ENCODE measurements at places on chromosomes 3 and 15. TPM values are rescaled to one million over a fixed set of nuclear protein-coding genes. Genes with fewer than 3 reads are reported as not detected.

DNA sequence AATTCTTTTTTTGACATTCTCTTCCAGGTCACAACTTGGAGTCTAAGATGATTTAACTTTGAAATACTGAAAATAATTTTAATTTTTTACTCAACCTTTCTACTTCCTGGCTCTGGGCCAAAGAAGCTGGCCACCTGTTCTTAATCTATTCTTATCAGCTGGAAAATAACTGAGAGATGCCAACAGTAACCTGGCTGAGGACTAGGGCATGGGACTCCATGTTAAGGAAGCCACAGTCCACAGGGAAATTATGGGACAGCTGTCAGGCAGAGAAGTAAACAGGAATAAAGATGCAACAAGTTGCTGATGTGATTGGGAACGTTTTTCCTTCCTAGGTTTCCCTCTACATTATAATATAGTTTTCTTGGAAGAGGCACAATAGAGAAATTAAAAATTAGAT is 84.7 kb upstream of the CPNE4 start:
- no peak for DNase-seq

USP13 gene
- 13.3 TPM for total RNA-seq

KLHL24 gene
- total RNA-seq = 26.8 TPM

DNA sequence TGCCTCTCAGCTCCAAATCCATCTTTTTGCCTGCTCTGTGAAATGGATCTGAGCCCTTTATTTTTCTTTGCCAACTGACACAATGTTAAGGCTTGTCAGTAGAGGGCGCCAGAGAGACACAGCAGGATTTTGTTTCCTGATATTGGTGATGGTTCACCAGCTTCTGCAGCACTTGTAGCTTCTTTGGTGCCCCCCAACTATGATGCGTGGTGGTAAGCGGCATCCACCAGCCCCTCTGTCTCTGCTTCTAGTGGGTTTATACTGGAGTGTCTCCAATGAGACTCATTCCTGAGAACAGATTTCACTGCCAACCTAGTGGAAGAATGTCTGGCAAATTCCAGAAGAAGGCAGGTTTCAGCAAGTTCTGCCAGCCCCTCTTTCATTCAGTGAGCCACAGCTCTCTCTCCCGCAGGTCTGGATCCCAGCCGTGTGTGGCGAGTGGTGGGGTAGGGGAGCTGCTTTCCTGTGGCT is 471.9 kb upstream of the FRG2C start:
- peak; percentile 11 for DNase-seq

DNA sequence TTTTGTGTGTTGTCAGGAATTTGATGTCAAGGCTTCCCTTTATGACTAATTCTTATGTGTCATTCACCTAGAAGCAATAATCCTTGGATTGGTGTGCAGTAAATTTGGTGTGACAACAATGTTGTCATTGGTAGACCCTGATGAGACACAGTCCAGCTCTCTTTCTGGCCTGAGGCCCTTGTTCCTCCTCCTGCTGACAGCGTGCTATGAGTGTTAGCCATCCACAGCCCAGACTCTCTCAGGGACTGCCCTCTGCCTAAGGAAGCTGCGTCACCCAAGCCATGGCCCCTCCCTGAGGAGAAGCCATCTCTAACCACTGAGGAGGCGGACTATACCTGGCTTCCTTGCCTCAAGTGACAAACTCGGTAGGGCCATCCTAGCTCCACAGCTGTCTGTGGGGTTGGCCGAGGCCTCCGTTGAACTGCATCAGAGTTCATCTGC is 13.3 kb upstream of the TM4SF1 start:
- no peak for DNase-seq

DNA sequence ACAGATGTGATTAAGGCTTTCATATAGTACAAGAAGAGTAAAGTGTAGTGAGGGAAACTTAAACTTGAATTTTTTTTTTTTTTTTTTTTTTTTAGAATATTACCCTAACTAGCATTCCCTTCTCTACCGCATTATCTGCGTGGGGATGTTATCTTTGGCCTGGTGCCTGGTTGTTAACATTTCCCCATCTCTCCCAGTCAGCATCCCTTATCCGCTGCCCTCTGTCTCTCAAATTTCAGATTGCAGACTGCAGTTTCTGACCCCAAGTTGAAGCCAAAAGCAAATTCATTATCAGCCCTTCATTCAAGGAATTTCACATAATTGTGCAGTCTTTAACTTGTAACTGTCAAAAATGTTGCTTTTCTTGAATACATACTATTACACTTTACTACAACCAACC is 353.0 kb downstream of the PLOD2 start:
- DNase-seq = no peak

DUOXA1 gene
- not detected for total RNA-seq

- no peak for DNase-seq
These were observed 5.4 kb downstream of the TGFBR2 start for GRCh38 chr3:30611613-30612436.

GOLGA8N gene
- total RNA-seq = 0.62 TPM

LRTM1 gene
- total RNA-seq = not detected

- DNase-seq = peak; percentile 67
These were observed 60.8 kb upstream of the MEF2A start for GRCh38 chr15:99504823-99505551.

GRCh38 chr3:65265511-65265910 is 577.7 kb upstream of the ADAMTS9 start:
- DNase-seq = no peak

- DNase-seq = no peak
These were observed 79.7 kb upstream of the RASGRF1 start for GRCh38 chr15:79170256-79170664.

LSAMP gene
- total RNA-seq = 45.1 TPM

GRCh38 chr3:97954228-97954827 is 17.9 kb downstream of the RIOX2 start:
- no peak for DNase-seq

GRCh38 chr3:192156382-192156781 is 571.0 kb downstream of the FGF12 start:
- DNase-seq = no peak

GRCh38 chr3:58231666-58232065 is 5.9 kb upstream of the ABHD6 start:
- DNase-seq = no peak

DNA sequence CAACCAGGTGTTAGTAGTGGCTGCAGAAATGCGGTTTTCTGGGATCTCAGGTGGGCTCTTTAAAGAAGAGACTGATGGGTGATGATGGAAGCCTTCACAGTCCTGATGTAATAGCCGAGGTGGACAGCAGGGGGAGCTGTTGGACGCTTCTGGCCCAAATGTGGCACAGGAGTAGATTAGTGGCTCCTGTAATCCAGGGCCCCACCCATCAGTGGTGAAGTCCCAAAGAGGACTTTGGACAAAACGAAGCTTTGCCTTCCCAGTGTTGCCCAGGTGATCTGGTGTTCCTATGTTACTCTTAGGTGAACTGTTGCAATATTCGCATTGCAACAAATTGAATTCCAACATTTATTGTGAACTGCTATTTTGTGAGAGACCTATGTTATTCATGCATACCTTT is 31.8 kb upstream of the MYZAP start:
- peak; percentile 72 for DNase-seq

LMOD3 gene
- not detected for total RNA-seq

P4HTM gene
- not detected for total RNA-seq

LXN gene
- not detected for total RNA-seq

GRCh38 chr3:139654637-139655365 is 23.0 kb downstream of the NMNAT3 start:
- no peak for DNase-seq

DNA sequence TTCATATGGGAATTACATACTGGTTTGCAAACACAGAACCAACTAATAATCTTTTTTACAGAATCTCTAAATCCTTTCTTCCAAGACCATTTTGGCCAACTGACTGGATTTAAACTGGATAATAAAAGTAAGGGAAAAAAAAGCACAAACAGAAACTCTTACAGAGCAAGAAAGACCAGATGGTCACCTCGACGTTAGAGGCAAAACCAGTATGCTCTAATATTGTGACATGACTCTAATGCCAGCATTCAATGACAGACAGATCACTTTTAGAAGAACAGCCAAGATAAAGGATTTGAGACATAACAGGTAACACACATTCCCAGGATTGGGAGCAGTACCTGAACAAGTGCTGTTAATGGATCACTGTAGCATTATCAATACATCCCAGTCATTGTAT is 50.9 kb downstream of the DHX36 start:
- DNase-seq = peak; percentile 68

DNA sequence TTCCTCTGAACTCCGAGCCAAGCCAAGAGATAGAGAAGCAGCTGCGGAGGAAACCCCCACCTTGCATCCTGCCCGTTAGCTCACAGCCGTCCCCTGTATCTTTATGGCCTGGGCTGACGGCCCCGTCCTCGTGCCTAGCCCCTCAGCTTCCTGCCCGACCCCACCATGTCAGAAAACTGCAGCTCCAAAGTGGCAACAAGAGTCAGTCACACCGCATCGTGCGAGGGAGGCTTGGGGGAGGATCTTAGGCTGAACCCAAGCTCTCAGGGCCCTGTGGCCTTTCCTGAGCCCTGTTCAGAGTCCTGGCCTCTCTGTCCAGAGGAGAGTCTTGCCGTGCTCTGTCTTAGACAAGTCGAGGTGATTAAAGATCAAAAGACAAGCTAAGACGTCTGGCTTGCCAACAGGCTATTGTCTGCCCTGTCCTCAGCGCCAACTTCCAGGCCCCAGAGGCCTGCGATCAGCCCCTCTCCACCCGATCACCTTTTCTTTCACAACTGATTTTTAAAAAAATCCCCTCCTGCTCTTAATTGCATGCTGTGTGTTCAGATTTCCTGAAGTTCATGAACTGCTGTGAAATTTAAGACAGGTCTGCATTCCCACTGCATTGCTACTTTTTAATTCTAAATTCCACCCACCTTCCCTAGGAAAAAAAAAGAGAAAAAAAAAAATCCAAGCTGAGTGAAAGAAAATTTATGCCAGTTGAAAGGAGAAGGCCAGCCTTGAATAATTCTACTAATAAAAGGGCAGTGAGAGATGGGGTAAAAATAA is 89.7 kb upstream of the WNT5A start:
- DNase-seq = no peak

- DNase-seq = no peak
These were observed 97.7 kb downstream of the CD47 start for GRCh38 chr3:107992976-107993684.

- DNase-seq = peak; percentile 79
These were observed 19.5 kb upstream of the BSN start for GRCh38 chr3:49534581-49535441.

- DNase-seq = peak; percentile 53
These were observed 204.6 kb downstream of the PLCL2 start for GRCh38 chr3:17089314-17089700.
